ENCODE measurements at places on chromosomes 4 and X.

DNA sequence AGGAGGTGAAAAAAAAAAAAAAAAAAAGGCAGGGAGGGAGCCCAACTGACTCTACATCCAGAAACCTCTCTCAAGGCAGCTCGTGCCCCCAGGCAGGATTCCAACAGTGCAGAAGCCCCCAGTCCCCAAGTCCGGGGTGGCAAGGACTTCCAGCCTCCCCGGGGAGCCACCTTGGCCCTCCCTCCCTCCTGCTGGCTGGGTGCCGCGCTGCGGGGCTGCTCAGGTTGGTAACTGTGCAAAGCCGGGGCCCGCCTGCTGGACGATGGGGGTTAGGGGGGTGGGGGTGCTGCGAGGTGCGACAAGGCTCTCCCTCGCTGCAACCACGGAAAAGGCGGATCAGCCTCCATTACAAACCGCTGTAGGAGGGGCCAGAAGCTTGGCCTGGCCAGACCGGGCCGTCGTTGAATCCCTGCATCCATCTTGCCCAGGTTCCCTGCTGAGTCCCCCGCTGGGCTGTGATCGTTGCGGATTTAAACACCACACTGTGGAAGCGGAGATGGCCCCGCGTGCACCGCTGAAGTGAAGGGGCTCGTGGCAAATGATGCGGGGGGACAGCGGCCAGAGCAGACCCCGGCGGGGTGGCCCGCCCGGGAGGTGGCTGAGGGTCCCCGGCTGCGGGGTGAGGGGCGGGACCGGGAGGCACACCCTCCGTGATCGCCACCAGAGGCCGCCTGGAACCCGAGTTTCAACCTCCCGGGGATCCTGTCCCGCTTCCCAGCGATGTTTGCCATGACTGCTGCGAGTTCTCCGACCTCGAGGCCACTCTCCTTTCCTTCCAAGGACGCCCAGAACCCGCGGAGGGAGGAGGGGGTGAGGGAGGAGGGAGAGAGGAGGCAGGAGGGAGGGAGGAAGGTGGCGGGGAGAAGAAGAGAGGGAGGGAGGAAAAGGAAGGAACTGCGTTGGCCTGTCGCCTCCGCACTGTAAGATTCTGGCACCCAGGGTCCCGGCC, 58.0 kb upstream of the DDX3X start:
- DNase-seq: peak; percentile 77

DNA sequence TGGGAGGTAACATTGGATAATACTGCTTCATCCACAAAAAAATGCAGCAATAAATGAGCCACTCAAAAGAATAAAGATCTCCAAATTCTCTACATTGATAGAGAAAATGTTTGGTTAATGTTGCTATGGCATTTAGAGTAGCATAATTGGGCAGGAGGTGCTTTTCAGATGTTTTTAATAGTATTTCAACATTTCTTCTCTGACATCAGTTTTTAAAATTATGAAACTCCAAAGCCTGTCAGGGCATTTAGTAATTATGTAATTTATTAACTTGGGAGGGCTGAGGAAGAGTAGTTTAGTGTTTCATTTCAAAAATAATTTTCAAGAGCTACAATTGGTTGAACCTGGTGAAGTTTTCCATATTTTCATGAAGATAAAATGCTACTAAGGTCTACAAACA, 211.3 kb upstream of the INTU start:
- no peak for DNase-seq

- no peak for DNase-seq
Observed at GRCh38 chr4:2798399-2799223, 5.7 kb downstream of the SH3BP2 start.

GRCh38 chrX:154731881-154732280, 19.0 kb downstream of the GAB3 start:
- peak; percentile 65 for DNase-seq

GRCh38 chr4:156718226-156718625, 253.4 kb downstream of the PDGFC start:
- no peak for DNase-seq

DNA sequence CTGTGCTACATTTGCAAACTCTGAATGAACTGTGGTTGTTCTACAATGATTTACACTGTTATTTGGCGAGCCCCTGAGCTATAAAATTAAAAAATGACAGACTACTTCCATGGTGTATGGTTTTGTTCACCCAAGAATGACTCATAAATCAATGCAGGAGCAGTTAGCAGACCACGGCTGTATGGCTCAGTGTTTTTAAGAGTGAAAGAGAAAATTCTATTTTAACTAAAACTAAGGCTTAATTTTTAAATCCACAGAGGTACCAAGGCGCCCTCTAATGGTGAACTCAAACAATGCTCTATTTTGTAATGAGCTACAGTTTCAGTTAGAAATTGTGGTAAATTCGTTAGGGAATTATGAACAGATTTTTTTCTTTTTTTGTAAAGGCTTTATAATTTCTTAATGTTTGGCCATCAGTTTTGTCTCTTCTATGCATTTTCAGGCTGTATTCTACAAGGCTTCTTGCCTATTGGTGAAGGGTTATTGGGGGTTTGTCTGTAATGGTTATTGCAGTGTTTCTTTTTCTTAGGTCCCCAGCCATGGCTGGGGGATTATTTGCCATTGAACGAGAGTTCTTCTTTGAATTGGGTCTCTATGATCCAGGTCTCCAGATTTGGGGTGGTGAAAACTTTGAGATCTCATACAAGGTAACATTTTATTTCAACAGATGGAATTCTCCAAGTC, 32.5 kb downstream of the HMGB2 start:
- no peak for DNase-seq

DNA sequence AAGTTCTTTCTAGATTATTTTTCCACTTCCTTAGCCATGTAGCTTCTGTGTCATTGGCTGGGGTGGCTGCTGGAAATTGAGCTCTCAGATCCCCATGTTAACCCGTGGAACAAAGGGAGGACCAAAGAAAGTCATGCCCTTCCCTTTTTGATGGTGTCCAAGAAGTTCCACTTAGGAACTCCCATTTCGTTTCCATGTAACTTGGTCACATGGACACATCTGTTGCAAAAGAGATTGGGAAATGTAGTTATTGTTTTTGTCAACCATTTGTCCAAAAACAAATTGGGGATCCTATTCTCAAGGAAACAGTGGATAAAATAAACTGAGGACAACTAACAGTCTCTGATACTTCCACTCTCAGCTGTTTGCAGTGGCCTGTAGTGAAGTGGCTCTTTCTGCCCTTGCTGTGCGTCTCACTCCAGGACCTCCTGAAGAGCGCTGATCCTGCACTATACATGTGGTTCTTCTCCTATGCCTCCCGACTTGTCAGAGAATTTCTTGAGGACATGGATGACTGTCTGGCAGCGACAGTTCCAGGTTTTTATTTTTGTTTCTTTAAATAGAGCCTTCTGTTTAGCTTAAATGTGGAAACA, 125.3 kb upstream of the LNX1 start:
- no peak for DNase-seq

DNA sequence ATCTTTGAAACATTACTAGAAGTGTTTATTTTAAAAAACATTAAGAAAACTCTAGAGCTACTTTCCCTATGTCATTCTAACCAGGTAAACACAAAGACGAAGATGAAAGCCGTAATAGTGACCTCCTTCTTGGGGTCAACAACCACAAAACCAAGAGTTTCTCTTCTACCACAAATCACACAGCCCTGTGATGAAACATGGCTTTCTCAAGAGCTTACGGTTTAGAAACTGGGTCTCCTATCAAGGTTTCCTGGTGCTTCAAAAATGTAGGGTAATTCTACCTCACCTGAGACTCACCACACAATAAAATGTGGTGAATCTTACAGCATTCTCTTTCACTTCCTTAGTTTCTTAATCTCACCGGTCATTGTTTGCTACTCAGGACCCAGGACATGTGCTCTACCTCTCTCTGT, 50.9 kb downstream of the CORIN start:
- DNase-seq: no peak

DNA sequence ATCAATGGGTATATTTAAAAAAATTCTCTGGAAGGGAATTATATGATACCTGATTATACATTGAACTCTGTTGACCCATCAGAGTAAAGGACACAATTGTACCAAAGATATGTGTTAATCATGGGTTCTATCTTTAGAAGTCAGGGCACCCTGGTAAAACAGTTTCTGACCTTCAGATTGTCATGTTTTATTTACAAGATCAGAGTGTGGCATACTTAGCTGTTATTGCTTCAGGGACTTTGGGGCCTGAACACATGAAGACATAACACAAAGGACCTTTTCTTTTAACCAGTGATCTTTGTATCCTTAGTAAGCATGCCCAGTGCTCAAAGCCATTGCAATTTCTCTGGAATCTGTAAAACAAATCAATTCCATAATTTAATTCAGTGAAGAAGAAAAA, 204.8 kb upstream of the RPS6KA3 start:
- no peak for DNase-seq

Measured in CD4-positive, alpha-beta T cell (primary cell).